Stimulated activated CD4-positive, alpha-beta T cell treated with anti-CD3 and anti-CD28 coated beads, TNF-alpha, amount 100 ng/mL, for 24 hours (primary cell): ENCODE measurements at places on chromosomes 1 and 21.

- DNase-seq = no peak
Measured at GRCh38 chr1:41521766-41522165, 37.3 kb upstream of the EDN2 start.

DNA sequence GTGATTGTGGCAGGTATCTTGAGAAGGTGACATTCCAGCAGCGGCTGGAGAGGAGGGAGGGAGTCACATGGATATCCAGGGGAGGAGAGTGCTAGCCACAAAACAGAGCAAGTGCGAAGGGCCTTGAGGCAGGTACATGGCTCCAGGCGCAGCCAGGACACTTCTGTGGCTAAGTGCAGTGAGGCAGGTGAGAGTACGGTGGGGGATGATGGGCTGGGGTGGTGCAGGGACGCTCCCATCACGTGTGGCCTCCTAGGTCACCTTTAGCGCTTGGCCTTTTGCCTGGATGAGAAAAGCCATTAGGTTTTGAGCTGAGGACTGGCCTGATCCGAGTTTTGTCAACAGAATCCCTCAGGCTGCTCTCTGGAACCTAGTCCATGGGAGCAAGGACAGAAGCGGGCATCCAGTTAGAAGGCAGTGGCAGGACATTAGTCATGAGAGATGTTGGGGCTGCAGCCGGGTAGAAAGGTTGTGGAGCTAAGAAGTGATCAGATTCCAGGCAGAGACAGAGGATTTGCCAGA is 31.6 kb downstream of the SMYD2 start:
- DNase-seq = no peak

DNA sequence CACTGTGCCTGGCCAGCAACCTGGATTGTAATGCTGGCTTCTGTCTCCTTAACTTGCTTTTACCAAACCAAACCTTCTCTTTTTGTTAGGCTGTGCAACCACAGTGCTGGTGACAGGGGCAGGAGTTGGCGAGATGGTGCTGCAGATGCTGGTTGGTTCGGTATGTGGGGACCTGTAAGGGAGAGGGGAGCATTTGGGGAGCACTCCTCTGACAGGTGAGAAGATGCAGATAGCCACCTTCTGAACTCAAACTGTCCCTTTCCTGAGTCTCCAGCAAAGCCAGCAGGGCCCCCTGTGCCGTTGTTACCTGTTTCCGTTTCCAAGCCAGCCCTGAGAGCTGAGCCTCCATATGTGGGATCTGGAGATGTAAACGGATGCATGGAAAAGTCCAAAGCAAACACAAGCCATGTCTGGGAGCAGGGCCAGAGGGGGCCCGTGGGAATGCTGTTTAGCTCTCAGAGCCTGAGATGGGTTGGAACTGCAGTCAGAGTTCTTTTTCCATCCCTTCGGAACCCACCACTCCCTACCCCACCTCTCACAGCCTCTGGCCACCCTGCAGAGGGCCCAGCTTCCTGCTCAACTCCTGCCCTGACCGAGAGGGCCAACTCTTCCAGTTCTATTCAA is 34.0 kb downstream of the ELK4 start:
- no peak for DNase-seq

GRCh38 chr21:14591377-14591776 is 45.3 kb upstream of the SAMSN1 start:
- DNase-seq = no peak

DNA sequence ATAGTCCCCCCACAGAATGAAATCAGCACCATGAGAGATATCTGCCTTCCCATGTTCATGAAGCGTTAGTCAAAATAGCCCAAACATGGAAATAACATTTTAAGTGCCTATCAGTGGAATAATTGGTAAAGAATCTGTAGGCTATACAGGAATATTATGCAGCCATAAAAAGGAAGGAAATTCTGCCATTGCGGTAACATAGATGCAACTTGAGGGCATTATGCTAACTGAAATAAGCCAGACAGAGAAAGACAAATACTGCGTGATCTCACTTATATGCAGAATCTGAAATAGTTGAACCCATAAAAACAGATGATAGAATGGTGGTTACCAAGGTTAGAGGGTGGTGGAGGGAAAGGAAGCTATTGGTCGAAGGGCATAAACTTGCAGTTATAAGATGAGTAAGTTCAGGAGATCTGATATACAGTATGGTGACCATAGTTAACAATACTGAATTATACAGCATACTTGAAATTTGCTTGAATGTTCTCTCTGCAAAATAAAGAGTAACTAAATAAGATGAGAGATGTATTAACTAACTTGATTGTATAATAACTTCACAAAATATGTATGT is 699 bp upstream of the IL23R start:
- DNase-seq = no peak

GRCh38 chr1:84293766-84294165 is 7.7 kb upstream of the SAMD13 start:
- no peak for DNase-seq

GRCh38 chr1:199545780-199546179 is 481.7 kb upstream of the NR5A2 start:
- no peak for DNase-seq

- DNase-seq = no peak
Measured at GRCh38 chr1:94886361-94886760, 40.5 kb downstream of the CNN3 start.

DNA sequence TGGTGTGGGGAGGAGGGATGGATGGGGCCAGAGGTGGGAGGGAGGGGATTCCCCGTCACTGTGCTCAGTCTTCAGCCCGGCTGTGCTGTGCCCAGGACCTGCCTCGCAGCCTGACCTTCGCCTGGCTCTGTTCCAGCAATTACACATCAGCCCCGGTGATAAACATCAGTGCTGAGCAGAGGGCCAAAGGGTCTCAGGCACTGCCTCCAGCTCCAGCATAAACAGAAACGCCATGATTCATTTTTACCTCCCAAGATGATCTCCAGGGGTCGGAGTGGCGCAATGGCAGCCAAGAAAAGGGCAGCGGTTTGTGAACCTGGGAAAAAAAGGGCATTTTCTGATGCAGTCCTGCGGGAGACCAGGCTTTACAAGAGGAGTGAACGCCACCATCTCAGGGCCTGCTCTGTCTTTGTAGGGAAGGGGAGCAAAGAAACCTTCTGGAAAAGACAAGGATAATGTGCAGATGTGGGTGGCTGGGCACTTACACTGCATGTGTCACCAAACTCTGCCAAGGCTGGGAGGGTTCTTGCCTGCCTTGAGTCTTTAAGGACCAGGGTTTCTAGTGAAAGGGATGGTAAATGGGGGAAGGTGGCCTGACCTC is 28.1 kb downstream of the SHISA4 start:
- DNase-seq = no peak

- no peak for DNase-seq
Measured at GRCh38 chr1:212167098-212167497, 118.1 kb upstream of the PPP2R5A start.

- no peak for DNase-seq
Measured at GRCh38 chr1:23108918-23109533, 59.6 kb downstream of the LUZP1 start.

GRCh38 chr1:93597709-93598108 is 83.9 kb downstream of the BCAR3 start:
- no peak for DNase-seq

DNA sequence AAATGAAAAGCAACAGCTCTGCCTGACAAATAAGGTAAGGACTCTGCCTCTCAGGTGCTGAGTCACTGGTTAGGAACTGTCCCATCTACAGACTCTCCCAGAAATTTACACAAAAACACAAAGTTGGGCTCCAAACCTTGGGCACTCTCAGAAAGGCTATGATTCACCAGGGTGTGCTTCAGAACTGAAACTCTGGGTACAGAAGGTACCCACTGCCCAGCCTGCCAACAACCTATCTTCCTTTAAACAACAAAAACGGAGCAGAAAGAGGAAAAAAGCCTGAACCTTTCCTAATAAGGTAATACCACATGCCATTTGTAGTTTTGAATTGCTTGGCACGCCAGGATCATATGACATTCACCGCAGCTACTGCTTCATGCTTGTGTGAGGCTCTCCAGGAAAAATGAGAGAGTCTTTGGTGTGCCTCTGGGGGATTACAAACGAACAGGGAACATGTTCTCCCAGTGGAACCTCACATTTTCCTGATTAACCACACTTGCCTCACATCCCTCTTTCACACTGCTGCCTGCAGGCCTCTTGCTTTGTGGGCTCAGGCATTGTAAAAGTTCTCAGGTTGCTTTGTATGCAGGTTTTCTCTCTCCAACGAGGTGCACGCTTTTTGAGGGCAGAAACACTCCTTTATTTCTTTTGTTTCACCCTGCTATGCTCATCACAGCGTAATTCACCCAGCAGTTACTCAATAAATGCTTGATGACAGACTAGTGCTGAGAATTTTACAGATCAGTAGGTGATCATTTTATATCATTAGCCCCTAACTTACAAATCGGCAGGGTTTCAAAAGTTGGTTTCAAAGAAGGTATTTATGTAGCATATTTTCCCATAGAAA is 65.1 kb downstream of the GADD45A start:
- DNase-seq = no peak

GRCh38 chr1:59743324-59744091 is 71.2 kb upstream of the HOOK1 start:
- no peak for DNase-seq

- no peak for DNase-seq
Measured at GRCh38 chr1:1612104-1612400, 3.2 kb upstream of the MIB2 start.

- no peak for DNase-seq
Measured at GRCh38 chr1:202365092-202365815, 16.8 kb downstream of the PPP1R12B start.

GRCh38 chr1:19466112-19466561 is 19.2 kb downstream of the CAPZB start:
- no peak for DNase-seq
